ENCODE measurements at places on chromosomes 3 and 15.

- no peak for DNase-seq
Measured at GRCh38 chr3:183266454-183266853, 13.4 kb downstream of the B3GNT5 start.

DNA sequence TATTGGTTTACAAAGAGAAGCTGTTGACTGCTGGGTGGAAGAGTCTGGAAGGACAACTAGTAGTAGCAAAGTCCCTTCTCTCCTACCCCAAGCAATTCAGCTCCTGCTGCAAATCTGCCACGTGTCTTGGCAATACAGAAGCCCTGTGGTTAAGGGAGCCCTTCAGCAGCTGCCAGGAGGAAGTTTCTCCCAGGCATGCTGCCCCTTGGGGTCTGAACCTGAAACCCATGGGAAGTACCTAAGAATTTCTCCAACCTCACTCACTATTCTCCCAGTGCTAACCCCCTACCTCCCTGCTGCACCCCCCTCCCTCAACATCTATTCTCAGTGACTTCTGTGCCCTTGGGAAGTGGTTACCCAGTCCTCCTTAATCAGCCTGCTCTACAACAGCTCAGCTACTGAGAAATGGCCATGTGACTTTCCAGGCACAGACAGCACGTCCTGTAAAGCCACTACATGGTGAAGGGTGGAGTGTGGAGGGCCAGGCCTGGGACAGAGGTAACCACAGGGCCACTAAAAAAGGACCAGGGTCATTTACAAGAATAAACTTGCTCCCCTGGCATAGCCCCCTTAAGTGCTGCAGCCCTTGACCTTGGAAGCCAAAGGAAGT lies 316.6 kb downstream of the NTRK3 start:
- no peak for DNase-seq

GRCh38 chr3:59064728-59065127 lies 14.9 kb upstream of the CFAP20DC start:
- DNase-seq, result no peak

GRCh38 chr3:134694466-134694865 lies 43.6 kb upstream of the KY start:
- no peak for DNase-seq
